Colonic mucosa (tissue), 4 donors: ENCODE measurements at places on chromosomes 7 and 10.

GRCh38 chr7:6419310-6419773 is 28.4 kb downstream of the DAGLB start:
- no peak for DNase-seq

DNA sequence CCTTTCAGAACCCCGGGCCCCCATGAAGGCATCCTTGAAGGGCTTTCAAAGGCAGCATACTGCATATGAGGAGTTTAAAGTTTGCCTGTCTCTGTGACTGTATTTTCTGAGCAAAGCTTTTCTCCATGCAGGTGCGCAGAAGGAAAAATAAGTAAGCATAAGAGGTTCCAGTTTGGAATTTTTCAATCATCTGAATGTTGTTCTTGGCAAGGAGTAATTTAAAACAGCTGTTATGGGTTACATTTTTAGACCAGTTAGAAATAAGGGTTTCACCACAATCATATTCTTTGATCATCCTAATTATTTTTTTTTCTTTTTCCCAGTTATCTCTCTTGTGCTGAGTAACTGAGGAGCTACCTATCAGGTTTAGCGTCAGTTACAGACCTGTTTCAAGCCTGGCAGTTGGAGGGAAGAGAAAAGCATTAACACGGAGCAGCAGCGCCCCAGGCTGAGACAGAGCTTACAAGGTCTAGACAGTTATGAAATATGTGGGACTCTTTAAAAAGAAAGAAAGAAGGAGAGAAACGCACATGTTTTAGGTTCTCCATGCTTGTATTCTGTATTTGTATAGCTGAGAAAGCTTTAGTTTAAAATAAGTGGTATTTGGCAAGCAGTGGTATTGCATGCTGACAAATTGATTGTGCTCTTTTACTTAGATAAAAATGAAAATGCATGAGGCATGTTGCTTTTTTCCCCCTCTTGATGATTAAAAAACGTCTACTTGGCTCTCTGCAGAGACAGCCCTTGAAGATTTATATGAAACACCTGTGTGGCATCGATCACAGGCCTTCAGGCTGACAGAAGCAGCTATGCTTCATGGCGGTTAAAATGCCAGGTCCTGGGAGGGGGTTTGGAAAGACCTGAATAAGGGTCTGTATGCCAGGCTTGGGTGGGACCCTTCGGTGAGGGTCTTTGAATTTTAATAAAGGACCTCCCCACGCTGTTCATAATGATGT is 157.6 kb downstream of the GRK5 start:
- DNase-seq: no peak

DNA sequence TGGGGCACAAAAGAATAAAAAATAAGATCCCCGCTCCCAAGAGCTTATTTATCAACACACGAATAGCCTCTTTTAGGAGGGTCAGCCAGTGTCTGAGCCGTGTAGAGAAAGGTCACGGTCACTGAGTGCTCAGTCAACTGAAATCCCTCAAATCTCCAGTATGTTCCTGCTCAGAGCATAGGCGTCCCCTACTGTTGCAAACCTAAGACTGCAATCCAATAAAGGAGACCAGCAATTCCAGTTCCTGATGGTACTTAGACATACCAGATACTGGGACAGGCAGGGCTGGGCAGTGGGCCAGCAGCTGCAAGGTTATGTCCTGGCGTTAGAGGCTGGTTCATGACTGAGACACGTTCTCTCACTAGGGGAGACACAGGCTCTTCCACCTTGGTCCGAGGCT is 93.6 kb downstream of the CACNB2 start:
- DNase-seq: no peak

DNA sequence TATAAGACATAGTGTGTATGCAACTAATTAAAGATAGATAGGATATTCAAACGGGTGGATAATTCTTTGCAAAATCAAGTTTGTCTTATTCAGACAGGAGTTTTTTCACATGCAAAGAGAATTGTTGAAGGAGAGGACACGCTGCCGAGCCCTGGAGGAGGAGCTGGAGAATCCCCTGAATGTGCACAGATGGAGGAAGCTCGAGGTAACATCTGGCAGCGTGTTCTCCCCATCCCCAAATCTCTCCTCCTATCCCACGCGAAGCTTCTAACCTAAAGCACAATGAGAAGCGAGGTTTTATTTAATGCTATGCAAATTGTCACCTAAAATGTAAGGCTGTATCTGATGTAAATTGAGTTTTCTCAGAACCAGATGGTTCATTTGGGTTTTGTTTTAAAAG is 50.0 kb downstream of the CFAP58 start:
- DNase-seq: no peak

- no peak for DNase-seq
These were observed 137.0 kb downstream of the RAMP3 start for GRCh38 chr7:45294559-45294958.

- no peak for DNase-seq
These were observed 85.4 kb upstream of the GSDME start for GRCh38 chr7:24842449-24843241.

DNA sequence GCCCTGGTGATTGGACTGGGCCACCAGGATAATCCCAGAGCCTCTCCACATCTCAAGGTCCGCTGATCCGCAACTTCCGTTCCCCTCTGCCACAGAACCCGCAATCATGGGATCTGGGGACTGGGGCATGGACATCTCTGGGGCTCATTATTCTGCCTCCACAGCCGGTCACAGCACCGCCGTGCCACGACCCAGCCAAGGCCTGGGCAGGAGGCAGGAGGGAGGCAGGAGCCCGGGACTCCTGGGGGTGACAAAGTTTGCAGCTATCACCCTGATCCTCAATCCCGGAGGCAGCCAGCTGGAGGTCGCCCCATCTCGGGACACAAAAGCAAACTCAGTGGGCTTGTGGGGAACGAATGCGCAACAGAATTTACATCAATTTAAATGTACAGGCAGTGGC is 42.9 kb upstream of the TNRC18 start:
- no peak for DNase-seq

DNA sequence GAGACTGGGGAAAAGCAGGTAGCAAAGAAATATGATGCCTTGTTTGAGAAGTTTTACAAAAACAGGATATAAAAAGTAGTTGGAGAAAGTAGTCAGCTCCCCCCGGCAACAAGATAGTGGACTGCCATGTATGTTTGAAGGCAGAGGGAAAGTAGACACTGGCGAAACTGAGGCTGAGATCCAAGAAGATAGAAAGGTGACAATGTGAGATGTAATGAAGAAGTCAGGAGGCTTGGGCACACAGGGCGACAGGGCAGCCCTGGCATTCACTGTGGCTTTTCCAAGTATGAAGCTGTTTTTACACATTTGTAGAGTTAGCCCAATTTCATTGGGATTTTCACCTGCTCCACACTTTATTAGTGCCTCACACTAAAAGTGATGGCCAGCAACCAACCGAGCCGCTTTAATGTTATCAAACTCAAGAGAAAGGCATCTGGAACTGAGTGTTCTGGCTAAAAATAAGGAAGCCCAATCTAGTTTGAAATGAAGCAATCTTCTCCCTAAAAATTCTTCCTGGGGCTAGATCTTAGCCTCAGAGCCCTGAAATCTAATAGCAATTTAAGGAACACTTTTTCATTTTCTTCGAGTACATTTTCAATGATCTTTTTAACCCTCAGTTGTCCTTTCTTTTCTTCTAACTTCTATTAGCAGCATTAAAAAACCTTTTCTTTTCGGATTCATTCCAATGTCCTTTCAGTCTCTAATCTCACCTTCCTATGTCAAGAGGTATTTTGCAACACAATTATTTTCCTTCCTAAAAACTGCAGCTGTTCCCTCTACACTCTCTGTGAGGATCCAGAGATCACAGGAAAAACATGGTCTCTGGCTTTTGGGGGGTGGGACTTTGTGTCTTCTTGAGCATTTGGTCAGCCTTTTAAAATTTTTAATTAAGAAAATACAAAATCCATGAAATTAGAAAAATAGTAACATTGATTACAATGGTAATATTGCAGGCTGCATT is 108.0 kb downstream of the RNLS start:
- no peak for DNase-seq

DNA sequence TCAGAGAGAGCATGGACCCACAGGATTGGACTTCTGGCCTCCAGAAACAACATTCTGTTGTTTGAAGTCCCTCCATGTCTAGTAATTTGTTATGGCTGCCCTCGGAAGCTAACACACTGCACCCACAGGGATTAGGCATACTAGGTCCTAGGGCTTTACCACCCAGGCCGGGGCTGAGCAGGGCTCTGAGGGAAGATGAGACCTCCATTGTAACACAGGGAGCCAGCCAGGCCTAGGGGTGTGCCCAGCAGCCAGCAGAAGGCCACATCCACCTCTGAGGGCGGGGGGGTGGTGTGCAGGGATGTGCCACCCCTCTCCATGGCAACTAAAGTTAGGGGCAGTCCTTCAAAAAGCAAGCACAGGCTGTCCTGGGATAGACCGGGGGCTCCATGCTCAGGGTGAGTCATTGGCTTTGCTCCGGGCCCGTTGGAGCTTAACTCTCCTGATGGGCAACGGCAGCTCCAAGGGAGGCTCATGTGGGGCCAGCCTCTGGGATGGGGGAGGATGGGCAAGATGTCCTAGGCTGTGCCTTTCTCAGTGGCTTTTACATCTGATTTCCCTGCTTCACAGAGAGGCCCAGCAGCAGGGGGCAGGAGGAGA is 96.6 kb upstream of the GPR26 start:
- no peak for DNase-seq

GRCh38 chr10:71888623-71889387 is 37.8 kb upstream of the PSAP start:
- DNase-seq: peak; percentile 66

DNA sequence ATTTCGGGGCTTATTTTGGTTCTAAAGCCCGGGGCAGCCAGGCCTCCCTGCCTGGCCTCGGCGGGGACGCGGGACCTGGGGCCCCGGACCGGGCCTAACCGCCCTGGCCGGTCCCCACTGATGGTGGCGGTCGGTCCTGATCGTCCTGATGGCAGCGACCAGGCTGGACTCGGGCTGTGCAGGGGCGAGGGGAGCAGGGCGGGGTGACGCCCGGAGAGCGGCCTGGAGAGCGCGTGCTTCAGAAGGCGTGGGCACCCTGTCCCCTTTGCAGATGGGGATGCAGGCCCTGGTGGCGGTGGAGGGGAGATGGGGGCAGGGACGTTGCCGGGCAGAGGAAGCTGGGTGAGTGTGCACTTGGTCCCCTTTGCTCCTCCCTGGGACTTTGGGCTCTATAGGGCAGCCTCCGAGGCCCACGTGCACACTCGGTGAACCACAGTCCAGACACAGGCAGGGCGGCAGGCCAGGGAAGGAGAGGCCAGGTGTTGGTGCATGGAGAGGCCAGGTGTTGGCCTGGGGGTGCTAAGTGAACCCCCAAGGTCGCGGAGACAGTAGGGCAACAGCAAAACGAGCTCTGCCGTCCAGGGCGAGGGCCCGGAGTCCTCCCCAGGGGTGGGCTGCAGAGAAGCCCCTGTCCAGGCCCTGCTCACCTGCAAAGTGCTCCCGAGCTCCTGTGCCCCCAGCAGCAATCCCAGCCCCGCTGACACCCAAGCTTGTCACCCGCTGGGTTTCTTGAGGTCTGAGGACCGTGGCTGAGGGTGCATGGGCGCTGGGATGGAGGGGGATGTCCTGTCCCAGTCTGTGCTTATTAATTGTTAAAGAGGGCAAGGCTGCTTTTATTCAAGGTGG is 42.4 kb upstream of the FAM20C start:
- peak; percentile 44 for DNase-seq
